ENCODE measurements at places on chromosomes 12 and 14. TPM values are rescaled to one million over a fixed set of nuclear protein-coding genes. Genes with fewer than 3 reads are reported as not detected.

- DNase-seq: no peak
Observed at GRCh38 chr14:37437490-37437889, 157.6 kb downstream of the FOXA1 start.

GRCh38 chr14:67068251-67068650 lies 121.0 kb upstream of the GARIN2 start:
- DNase-seq: no peak

- DNase-seq: no peak
Observed at GRCh38 chr12:94254270-94254669, 105.9 kb downstream of the PLXNC1 start.

- no peak for DNase-seq
Observed at GRCh38 chr12:71397433-71397954, 42.1 kb upstream of the LGR5 start.

DNA sequence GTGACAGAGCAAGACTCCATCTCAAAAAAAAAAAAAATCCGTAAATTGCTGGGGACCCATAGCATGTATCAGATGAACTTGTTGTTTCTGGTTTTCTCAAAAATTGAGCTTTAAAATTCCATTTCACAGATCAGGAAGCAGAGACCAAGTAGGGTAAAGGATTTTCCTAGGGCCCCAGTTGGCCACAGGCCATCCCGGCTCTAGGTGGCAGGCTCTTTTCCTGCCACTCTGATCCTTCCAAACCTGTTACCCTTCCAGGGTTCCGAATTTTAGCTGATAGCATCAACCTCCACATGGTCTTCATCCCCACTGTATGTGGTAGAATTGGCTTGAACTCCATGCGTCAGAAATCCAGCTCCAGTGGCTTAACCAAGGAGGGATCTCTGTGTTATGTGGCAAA lies 36.1 kb upstream of the BDKRB2 start:
- DNase-seq: no peak

DNA sequence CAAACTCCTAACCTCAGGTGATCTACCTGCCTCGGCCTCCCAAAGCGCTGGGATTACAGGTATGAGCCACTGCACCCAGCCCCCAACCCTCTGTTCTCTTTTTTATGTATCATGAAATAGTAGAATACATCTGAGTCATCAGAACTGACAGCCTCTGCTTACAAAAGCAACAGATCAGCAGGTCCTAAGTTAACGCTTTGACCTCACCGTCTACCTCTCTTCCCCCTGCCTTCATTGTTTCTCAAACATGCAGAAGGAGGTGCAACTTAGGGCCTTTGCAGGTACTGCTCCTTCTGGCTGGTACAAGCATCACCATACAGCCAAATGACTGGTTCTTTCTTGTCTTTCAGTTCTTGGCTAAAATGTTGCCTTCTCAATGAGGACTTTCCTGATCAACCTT lies 249.2 kb downstream of the PAWR start:
- no peak for DNase-seq

DNA sequence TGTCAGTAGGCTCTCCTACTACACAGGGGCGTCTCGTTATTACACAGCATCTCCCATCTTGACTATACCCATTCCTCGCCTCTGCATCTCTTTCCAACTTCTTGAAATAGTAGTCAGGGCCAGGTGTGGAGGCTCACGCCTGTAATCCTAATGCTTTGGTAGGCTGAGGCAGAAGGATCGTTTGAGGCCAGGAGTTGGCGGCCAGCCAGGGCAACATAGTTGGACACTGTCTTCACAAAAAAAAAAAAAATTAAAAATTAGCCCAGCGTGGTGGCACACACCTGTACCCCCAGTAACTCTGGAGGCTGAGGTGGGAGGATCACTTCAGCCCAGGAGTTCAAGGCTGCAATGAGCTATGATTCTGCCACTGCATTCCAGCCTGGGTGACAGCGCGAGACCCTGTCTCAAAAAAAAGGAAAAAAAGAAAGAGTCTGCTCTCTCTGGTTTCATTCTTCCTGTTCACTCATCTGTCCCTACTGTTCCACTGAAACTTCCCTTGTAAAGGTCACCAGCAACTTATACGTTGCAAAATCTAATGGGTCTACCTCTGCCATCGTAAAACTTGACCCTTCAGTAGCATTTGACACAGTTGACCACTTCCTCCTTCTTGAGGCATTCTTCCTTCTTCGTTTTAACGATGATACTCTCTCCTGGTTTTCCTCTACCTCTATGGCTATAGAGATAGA lies 41.0 kb upstream of the PTGR2 start:
- no peak for DNase-seq

GRCh38 chr12:3446653-3447270 lies 44.2 kb upstream of the PRMT8 start:
- no peak for DNase-seq

GRCh38 chr14:100885196-100885595 lies 18.3 kb downstream of the RTL1 start:
- no peak for DNase-seq

The SMCO2 gene
- 0.22 TPM for total RNA-seq

The P2RX2 gene
- not detected for total RNA-seq

The ACSS3 gene
- total RNA-seq: not detected
